ENCODE measurements at places on chromosomes 12 and 14.

- no peak for DNase-seq
Observed at GRCh38 chr12:28824849-28825248, 324.2 kb upstream of the FAR2 start.

- DNase-seq = peak; percentile 29
Observed at GRCh38 chr12:76143343-76144244, 59.1 kb upstream of the NAP1L1 start.

- peak; percentile 52 for DNase-seq
Observed at GRCh38 chr14:65170768-65171507, 68.6 kb upstream of the MAX start.

GRCh38 chr14:70442750-70443149 lies 9.2 kb upstream of the ADAM21 start:
- DNase-seq = no peak

GRCh38 chr12:31368666-31369361 lies 42.9 kb upstream of the SINHCAF start:
- DNase-seq = no peak

DNA sequence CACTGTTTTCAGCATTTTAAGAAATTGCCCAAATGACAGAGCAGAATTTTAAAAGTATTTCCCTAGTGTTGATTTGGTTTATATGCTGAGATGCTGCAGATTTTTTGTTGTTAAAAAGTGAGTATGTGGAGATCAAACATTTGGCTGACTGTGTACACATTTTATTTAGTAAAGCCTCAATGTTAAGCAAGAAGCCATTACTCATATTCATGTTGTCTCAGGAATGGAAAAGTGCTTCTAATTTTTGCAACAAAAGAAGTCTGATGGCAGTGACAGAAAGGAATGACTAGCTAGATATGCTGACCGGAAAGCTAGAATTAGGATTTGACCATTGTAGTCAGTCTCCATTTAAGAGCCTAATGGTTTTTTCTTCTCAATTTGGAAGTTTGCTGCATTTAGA lies 22.5 kb downstream of the SLC38A6 start:
- DNase-seq = no peak

- peak; percentile 70 for DNase-seq
Observed at GRCh38 chr12:7142056-7142644, 12.0 kb downstream of the CLSTN3 start.

GRCh38 chr12:46523446-46523845 lies 150.9 kb upstream of the SLC38A2 start:
- no peak for DNase-seq

DNA sequence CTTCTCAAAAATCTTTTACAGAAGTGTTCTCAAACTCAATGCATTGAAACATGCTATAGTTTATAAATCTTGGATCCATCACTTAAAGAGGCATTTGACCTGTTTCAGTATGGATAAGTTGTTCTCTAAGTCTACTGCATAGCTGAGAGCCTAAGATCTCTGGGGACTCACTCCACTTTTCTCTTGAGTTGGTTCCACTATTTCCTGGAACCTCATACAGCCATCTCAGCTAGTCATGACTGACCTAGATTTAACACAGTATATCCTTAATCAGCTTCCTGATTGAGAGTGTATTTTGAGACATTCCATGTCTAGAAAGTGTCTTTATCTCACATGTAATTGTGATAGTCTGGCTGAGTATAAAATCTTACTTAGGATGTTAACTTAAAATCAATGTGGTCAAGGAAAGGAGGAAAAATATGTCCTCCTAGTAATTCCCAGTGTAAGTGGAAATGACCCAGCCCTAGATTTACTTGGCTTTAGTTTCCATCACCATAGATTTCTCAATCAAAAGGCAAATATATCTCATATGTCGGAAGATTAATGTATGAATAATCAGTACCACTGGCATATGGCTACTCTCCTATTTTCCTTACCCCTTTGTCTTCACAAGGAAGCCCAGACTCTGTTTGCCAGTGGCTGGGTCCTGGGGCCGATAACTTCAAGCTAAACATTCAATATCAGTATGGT lies 61.9 kb downstream of the KICS2 start:
- no peak for DNase-seq

- no peak for DNase-seq
Observed at GRCh38 chr12:66804563-66804974, 125.7 kb upstream of the GRIP1 start.

- DNase-seq = no peak
Observed at GRCh38 chr12:102962986-102963385, 5.5 kb downstream of the ASCL1 start.

DNA sequence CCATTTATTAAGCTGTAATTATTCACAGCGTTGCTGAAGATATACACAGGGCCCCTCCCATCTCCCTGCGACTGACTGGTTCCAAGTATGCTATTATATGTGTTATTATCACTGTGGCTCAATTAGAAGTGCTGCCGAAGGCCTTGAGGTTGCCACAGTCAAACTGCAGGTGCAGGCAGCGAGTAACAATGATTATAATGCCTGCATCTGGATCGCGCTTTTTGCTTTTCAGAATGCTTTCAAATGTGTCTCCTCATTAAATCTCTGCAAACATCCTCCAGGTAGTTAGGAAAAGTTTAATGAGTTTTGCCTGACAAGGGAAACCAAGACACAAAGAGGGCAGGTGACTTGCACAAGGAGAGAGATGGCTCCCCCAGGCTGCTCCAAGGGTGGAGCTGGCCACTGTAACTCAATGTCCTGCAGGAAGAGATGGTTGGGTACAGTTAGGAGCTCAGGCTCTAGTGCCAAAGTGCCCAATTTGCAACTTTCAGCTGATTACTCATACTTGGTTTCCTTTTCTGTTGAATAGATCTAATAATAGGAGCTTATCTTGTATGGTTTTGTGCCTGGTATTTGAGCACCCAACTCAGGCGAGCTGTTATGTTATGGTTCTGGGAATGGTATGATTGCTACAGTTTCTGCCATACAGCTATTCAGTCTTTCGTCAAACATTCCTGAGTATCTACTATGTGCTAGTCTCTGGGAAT lies 1.7 kb upstream of the SYNE3 start:
- no peak for DNase-seq

DNA sequence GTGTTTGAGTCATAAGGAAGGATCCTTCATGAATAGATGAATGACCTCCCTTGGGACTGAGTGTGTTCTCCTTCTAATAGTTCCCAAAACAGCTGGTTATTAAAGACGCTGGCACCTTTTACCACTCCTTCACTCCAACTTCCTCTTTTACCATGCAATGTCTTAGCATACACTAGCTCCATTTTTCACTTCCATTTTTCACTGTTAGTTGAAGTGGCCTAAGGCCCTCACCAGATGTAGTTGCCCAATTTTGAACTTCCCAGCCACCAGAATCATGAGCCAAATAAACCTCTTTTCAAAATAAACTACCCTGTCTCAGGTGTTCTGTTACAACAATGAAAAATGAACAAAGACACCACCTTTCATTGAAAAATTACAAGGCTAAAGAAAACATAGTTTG lies 64.7 kb downstream of the GPR65 start:
- no peak for DNase-seq

DNA sequence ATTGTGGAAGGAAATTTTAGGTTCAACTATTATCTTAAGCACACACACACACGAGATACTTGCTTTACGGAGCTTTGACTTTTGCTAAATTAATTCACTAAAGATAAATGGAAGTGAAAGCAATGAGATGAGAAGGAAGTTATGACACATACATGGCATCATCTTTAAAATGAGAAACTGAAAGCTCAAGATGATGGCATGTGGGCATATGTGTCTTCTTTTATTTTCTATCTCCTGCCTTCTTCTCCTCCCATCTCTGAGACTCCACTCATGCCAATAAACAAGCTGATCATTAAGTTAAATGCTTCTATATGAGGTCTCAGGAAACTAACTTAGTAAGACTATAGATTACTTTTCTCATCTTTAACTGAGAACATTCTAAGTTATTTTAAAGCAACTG lies 216.7 kb downstream of the MED13L start:
- no peak for DNase-seq

DNA sequence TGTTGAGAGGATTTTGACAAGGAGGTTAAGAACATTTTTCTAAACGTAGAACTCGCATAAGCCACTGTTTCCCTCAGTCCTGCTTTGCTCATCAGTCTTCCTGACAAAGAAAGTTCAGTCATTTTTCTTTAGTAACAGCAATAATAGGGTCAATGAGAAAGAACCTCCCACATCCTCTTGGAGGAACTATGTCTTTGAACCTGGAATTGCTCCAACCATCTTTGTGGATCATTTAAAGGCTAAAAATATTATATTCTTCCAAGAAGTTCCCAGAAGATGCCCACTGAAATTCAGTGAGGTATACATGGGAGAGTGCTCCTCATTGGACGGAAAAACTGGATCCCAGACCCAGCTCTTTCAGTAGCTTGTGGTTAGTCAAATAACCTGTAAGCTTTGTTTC lies 282.8 kb upstream of the FAR2 start:
- no peak for DNase-seq

DNA sequence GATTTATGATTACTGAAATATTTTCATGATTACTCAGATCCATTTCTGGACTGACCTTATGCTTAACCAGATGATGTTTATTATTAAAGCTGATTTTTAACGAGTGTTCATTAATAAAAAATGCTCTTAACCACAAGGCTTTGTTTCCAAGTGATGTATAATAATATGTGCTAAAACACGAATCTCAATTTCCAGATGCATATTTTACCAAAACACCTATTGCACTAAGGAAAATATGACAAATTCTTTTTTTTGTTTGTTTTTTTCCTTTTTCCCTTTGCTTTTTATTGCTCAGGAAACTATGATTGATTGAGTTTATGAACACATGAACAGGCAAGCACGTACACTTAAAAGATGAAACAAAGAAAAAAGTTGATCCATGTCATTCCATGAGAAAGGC lies 16.9 kb upstream of the DUSP6 start:
- DNase-seq = no peak

GRCh38 chr12:96864335-96864734 lies 42.7 kb upstream of the NEDD1 start:
- no peak for DNase-seq

GRCh38 chr12:109544955-109545531 lies 28.3 kb downstream of the MMAB start:
- peak; percentile 12 for DNase-seq

DNA sequence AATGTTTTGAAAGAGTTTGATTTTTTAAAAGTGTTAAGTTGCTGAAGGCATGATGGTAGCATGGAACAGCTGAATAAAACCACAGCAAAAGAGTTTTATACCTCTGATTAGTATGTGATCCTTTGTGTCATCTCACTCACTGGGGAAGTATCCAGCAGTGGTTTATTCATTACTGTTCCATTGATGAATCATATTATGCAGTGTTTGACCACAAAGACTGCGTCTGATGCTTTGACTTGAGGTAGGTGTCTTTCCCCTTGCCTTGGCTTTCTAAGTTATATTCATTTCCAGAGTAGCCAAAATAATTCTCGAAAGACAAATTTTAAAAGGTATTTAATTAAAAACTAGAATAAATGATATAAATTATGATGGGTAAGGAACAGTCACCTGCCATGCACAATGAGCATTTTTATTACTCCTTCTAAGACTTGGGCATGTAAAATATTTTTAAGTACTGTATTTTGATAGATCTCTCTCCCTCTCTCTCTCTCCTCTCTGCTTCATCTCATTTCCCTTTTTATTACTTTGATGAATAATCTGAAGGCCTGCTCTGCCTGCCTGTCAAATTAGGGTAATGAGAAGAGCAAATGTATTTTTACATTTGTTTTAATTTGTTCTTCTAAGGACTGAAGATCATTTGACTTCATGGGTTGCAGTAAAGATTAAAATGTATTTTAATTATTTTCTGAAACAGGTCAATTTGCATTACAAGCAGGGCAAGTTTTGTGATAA lies 164.9 kb downstream of the NAV3 start:
- no peak for DNase-seq

- no peak for DNase-seq
Observed at GRCh38 chr12:2544230-2544629, 250.5 kb upstream of the FKBP4 start.

DNA sequence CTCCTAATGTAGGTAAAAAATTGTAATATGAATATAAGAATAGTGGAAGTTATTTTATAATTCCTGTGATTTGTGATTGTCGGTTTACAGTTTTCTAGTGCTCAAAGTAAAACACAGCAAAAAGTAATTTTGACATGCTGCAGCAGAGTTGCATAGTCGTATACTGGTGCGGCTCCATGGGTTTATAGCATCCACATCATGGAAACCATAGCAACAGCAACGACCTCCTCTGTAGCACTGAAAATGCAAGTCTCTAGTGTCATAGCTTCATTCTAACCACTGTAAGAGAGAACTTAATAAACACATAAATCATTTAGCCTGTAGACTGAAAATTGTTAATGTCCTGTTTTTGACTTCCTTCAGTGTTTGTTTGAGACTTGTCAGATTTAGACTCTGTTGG lies 574.3 kb downstream of the KCNH5 start:
- no peak for DNase-seq

GRCh38 chr12:19191089-19191488 lies 61.6 kb downstream of the PLEKHA5 start:
- DNase-seq = no peak

GRCh38 chr12:132327336-132328171 lies 1.8 kb downstream of the GALNT9 start:
- peak; percentile 46 for DNase-seq

DNA sequence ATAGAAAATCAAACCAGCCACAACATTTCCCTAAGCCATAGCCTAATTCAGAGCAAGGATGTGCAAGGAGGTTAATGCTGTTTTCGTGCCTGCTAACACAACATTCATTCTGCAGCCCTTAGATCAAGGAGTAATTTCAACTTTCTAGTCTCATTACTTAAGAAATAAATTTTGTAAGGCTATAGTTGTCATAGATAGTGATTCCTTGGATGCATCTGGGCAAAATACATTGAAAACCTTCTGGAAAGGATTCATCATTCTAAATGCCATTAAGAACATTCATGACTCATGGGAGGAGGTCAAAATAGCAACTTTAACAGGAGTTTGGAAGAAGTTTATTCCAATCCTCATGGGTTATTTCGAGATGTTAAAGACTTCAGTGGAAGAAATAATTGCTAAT lies 283.2 kb downstream of the RPAP3 start:
- DNase-seq = no peak

DNA sequence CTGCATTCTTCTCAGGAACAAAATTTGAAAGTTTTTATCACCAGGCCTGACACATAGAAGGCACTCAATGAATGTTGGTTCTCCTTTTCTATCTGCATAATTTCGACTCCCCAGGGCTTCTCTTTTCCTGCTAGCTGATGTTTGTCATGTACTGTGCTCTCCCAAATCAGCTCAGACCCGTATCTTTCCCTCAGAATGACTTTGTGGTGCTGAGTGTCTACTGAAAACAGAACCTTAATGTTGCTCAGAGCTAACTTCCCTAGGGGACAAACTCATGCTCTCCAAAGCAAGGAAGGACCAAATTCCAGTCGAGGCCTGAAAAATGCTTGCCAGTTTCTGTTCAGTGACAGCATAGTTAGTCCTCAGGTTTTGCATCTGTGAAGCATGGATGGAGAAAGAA lies 1.9 kb downstream of the ARHGDIB start:
- DNase-seq = no peak

DNA sequence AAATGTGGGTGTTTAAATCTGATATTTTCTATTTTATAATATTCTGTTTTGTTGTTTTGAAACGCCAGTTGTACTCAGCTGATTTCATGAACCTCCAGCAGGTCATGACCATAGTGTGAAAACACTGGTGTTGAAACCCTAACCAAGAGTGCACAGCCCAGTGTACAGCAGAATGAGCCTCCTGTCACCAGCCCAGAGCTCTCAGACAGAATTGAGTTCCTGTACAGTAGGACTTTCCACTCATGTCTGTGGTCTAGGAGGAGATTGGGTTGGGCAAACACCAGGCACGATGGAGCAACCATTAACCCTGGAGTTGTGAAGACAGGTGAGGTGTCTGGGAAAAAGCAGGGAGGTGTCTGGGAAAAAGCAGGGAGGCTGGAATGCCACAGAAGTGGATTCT lies 908.8 kb downstream of the VRK1 start:
- peak; percentile 25 for DNase-seq

GRCh38 chr14:55425091-55425490 lies 13.5 kb upstream of the ATG14 start:
- DNase-seq = no peak

All from CD4-positive, alpha-beta T cell treated with Interleukin-6 for 4 hours (primary cell).